ENCODE measurements at places on chromosomes 5 and 9.
A peak's percentile ranks its signal among the peaks of the same experiment; 100 is the strongest.

DNA sequence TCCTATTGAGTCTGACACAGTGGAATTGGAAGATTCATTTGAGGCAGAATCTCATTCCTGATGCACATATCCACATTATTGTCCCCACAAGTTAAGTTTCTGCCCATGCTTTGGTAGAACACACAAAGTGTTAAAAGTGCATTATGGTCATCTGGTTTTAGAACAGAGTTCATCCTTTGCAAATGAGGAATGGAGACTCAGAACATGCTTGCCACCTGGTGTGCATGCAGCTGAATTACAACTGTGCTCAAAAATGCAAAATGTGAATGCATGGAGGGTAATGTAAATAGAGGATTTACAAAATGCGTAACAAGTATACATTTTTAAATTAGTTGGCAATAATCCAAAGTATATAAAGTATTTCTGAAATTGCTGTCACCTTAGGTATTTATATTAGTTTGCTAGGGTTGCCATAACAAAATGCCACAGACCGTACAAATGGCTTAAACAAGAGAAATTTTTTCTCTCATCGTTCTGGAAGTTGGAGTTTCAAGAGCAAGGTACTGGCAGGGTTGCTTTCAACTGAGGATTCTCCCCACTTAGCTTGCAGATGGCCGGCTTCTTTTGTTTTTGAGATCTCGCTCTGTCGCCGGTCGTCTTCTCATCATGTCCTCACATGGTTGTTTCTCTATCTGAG, 671.1 kb downstream of the TAF11L14 start:
- no peak for DNase-seq

- DNase-seq = no peak
Measured at GRCh38 chr5:141742866-141743851, 61.1 kb upstream of the ARAP3 start.

- no peak for DNase-seq
Measured at GRCh38 chr9:21023861-21024260, 7.6 kb downstream of the HACD4 start.

DNA sequence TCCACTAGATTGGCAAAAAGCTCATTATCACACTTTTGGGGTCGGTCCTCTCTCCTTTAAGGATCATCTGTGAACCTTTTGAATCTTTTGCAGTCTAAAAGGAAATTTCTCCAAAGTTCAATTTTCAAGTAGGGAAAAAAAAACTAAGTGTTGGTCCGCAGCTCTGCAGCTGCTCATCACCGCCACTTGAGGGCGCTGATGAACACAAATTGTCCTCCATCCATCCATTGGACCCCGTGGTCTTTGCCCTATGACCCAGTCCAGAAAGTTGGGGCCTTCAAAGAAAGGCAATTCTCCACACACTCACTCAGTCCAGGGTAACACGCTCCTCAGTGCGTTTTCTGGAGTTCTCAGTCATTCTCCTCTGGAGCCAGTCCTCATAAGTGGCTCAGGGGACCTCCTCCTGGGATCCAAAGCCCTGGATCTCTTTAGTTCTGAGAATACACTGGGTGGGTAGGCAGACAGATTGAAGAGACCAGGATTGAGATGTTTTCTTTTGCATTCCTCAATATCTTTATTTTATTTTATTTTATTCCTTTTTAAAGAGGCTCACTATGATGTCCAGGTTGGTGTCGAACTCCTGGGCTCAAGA, 63.6 kb upstream of the SLC28A3 start:
- DNase-seq = no peak

- no peak for DNase-seq
Measured at GRCh38 chr9:78574354-78575045, 277.6 kb downstream of the PSAT1 start.

DNA sequence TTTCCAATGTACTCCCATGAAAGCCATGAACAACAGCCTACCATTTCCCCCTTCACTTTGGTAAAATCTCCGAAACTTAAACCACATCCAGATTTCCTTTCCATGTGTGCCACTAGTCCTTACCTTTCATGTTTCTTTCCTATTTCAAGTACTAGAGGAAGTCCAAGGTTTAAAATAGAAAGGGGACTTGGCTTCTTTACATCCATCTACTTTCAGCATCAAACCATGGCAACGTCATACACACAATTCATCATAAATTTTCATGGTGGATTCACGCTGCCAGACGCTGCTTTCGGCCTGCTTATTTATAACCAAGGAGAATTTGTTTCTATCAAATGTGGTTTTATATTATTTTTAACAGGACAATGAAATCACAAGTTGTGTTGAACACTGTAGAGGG, 58.7 kb upstream of the ZNF622 start:
- DNase-seq = no peak

DNA sequence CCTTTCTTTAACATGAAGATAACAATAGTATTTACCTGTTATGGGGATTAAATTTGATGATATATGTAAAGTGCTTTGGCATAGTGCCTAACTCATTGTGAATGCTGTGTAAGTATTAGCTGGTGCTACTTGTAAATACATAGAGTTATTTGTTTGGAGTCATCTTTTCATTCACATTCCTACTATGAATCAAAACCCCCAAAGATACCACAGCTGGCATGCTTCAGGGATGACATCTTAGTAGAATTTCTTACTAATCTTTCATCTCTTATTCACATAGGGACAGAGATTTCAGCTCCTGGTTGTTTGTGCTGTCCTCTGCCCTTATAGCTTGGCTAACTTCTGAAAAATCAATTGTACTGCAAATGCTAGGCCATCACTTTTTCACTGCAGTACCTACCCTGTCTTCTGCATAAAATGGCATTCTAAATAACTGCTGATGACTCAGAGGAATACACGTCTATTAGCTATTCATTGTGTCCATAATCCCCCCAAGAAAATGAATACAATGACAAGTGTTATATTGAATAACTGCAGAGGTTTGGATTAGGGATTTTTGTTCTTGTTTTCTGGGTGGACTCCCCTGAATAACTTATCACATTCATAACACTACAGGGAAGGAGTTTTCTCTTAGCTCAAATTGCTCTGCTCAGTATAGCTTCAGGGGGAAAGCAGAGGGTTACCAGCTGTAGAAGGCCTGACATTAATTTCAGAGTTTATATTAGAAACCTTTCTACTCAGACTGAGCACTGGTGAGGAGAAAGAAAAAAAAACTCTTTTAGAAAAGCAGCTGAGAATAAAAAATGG, 192.2 kb upstream of the C9orf72 start:
- no peak for DNase-seq

DNA sequence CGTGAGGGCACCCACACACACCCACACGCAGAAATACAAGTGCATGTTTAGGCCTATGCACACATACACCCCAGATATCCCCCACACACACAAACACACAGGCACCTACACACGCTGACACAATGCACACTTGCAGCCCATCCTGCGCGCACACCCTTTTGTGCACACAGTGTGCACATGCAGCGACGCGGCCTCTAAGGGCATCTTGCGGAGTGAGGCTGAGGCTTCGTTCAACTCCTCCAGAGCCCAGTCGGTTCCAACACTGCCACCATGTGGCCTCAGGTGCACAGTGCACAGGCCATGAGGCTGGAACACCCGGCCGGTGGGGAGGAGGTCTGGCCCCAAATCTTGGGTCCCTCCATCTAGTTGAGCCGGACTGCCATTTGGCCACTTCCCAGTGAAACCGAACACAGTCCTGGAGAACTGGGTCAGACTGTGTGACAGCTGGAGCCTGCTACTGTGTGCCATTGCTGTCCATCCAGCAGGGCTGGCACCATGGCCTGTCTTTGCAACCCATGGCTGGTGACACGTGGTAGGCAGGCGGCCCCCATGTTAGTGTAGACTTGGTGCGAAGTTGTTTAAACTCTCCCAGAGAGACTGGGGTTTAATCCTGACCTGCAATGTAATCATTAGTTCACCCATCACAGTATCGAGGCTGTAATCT, 97.7 kb upstream of the MVB12B start:
- peak; percentile 35 for DNase-seq

DNA sequence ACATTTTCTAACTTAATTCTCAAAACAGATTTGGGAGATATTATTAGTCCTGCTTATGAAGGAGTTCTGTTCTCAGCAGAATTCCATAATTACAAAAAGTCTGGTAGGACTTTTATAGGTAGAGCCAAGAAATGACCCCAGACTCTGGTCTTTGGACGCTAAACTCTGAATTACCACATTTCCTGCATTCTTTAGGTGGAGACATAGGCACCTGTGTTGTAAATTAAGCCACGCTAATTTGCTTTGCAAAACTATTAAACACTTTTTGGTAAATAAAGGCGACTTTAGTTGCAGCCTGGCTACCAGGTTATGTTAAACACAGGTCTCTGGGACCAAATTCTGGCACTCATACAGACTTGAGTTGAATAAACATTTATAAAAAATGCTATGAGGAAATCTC, 77.7 kb downstream of the C9orf152 start:
- DNase-seq = no peak

GRCh38 chr5:43039471-43040286, 440 bp downstream of the ANXA2R start:
- DNase-seq = no peak

All from hypothalamus (tissue), 51 donors.